ENCODE measurements at places on chromosomes 12 and 14. TPM values are rescaled to one million over a fixed set of nuclear protein-coding genes. Genes with fewer than 3 reads are reported as not detected.
A peak's percentile ranks its signal among the peaks of the same experiment; 100 is the strongest.

DNA sequence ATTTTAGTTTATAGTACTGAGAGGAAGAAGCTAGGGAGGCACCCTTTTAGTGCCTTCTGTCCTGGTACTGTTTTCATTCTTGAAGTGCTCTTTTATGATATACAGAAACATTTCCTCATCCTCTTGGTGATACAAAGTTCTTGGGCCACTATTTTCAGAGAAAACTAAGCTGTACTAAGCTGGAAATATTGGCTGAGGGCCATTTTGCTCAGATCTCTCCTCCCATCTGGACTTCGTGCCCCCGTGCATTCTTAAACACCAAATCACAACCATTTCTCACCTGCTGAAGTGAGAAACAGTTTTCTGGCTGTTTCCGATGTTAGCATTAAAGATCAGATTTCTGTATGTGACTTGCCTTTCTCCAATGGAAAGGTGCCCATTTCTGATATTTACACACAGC is 158.9 kb downstream of the FBXL14 start:
- DNase-seq = no peak

ASCL1 gene
- total RNA-seq = not detected

DNA sequence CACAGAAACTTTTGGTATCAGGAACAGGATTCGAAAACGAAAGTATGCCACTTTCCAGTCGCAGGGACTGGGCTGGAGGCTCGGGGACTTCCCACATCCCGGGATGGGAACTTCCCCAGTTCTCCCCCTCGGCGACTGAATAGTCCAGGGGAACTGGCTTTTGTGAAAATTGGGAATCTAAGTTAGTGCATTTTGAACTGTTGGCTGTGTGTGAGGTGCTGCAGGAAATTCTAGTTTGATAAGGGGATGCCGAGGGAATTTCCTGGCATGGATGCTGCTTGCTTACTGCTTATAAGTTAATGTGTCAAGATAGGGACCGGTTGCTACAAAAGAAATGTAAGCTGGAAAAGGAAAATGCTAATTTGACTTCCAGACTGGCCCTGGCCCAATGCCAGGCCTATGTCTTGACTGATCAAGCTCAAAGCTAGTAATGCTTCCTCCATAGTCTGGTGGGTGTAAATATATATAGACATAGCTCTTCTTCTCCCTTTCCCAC is 73.4 kb upstream of the EIF5 start:
- peak; percentile 41 for DNase-seq

- DNase-seq = no peak
These were observed 32.5 kb upstream of the ISM2 start for GRCh38 chr14:77531071-77531470.

GRCh38 chr14:101457301-101457935 is 103.9 kb upstream of the DIO3 start:
- no peak for DNase-seq

- no peak for DNase-seq
These were observed 31.9 kb downstream of the KNTC1 start for GRCh38 chr12:122558745-122559641.

- DNase-seq = peak; percentile 14
These were observed 20.6 kb upstream of the PKP2 start for GRCh38 chr12:32917094-32917611.

- no peak for DNase-seq
These were observed 59.6 kb downstream of the CACNA1C start for GRCh38 chr12:2112401-2112800.

DNA sequence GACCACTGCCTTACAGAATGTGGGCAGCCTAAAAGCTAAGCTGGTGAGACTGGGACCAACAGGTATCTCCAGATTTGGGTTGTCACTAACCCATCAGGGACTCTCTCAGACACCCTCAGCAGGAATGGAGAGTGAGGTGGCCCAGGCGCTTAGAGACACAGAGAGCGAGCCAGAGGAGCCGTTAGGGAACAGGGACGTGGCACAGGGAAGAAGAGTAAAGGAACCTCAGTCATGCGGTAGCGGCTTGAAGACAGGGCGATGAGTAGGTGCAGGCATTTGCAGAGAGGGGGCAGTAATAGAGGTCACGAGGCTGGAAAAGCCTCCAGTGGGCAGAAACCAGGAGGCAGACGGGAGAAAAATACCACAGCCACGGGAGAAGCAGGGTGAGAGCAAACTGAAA is 158.0 kb upstream of the CCND2 start:
- DNase-seq = no peak

GRCh38 chr14:24741871-24742270 is 107.9 kb upstream of the GZMB start:
- DNase-seq = peak; percentile 78

DNA sequence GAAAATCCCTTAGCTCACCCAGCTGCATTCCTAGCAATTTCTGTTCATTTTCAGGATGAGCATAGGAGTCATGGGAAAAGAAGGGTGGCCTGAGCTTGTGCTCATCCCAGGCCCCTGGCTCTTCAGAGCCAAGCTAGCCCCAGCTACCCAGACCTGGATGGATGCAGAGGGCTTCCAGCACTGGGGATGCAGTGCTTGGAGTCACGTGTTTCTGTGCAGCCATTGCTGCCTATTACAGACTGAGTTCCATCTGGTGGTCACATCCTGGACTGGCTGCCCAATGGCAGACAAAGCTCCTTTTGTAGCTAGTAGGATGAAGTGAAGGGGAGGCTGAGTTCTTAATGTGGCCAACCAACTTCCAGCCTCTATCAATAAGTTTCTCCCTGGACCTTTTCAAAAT is 54.2 kb upstream of the JDP2 start:
- DNase-seq = no peak
